Naive B cell (primary cell): ENCODE measurements at places on chromosomes 11 and 22.

DNA sequence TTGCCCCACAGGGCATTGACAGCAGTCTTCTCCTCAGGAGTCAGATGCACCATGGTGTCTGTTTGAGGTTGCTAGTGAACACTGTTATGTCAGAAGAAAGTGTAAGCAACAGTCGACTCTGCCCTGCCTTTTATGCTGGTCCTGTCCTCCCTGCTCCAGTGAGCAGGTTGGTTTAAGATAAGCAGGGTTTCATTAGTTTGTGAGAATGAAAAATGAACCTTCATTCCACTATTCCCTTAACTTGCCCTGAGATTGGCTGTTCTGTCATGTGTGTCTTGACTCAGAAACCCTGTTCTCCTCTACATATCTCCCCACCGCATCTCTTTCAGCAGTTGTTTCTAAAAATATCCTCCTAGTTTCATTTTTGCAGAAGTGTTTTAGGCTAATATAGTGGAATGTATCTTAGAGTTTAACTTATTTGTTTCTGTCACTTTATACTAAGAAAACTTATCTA is at the start of gene HBD:
Gene HBD (minus strand): TSS at position 103 of the 454 bp plus-strand sequence. CDS start 50 bp downstream, at position 53.
- H3K36me3 ChIP-seq, result no peaks in the 10 kb centered on the region
- no peak within 1 kb of the TSS for H3K4me3 ChIP-seq
- no peak within 1 kb of the TSS for H3K27ac ChIP-seq
- DNase-seq, result no peak

DNA sequence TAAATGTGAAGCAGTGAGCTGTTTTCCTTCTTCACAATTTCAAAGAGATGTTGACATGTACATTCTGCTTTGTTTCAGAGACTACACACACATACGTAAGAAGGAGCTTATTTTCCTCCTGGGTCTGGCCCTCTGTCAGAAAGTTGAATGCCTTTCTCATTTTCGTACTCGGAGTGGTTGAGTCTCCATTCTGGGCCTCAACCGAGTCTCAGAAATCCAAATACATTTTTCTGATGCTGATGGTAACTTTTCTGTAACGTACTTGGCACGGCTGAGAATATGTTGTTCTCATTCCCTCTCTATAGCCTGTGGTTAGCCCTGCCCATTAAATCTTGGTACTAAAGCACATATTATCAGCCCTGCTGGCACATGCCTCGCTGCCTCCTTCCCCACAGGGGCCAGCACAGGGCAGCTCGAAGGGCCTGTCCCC is 25.3 kb downstream of the PARVA start:
- no peaks in the 10 kb centered on the region for H3K36me3 ChIP-seq
- no peak overlapping the region for H3K4me3 ChIP-seq
- H3K4me1 ChIP-seq, result no peaks in the 10 kb centered on the region
- no peak for DNase-seq

DNA sequence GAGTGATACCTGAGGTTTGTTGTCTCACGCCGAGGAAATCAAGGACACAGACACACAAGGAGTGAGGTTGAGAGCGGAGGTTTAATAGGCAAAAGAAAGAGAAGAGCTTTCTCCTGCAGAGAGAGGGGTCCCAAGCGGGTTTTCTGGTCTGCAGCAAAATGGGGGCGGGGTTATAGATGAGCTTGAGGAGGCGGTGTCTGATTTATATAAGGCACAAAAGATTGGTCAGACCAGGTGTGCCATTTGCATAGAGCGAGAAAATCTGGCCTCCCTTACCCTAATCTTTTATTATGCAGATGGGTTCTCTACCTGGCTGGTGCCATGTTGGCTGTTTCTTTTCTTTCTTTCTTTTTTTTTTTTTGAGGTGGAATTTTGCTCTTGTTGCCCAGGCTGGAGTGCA is 11.8 kb downstream of the C11orf96 start:
- no peak overlapping the region for H3K27ac ChIP-seq
- H3K36me3 ChIP-seq, result no peaks in the 10 kb centered on the region
- DNase-seq, result no peak
- H3K4me3 ChIP-seq, result no peak overlapping the region

GRCh38 chr11:106585061-106585460 is 433.2 kb downstream of the GUCY1A2 start:
- no peaks in the 10 kb centered on the region for H3K4me1 ChIP-seq
- H3K36me3 ChIP-seq, result no peaks in the 10 kb centered on the region
- H3K27ac ChIP-seq, result no peak overlapping the region

DNA sequence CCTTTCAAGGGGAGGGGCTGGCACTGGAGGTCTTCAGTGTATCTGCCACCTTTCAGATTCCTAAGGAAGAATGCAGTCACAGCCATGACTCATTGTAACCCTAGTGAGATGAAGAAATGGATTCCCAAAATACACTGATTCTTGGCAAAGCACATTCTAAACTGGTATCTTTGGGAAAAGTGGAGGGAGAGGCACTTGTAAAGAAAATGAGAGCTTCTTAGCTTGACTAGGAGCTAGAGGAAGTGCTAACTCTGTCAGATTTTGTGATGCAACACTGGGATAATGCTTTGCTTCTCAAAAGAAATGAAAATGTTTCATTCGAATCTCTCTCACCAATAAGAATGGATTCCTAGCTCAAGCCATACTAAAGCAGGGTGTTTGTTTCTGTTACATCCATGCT is 14.3 kb downstream of the NRIP3 start:
- no peaks in the 10 kb centered on the region for H3K4me1 ChIP-seq
- H3K36me3 ChIP-seq, result no peaks in the 10 kb centered on the region
- H3K27ac ChIP-seq, result no peak overlapping the region
- H3K4me3 ChIP-seq, result no peak overlapping the region

DNA sequence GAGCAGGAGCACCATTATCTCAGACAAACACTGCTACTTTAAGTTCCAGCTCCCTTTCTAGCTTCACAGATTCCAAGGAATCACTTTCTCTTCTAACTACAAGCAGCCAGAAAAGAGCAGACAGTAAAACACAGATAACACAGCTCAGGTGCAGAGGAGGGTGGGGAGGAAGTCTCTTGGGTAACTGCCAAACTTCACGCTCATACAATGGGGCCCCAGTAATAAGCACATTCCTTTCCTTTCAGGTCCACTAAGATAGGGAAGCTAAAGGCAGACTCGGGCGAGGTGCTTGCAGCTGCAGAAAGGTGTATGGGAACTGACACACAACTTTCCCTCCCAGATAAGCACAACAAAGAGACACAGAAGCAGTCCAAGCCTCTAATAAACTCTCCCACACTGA is 69.2 kb upstream of the OR9G4 start:
- no peaks in the 10 kb centered on the region for H3K27me3 ChIP-seq
- no peak overlapping the region for H3K27ac ChIP-seq
- H3K4me1 ChIP-seq, result no peaks in the 10 kb centered on the region
- no peaks in the 10 kb centered on the region for H3K36me3 ChIP-seq
- no peak overlapping the region for H3K4me3 ChIP-seq
- DNase-seq, result no peak

- no peaks in the 10 kb centered on the region for H3K36me3 ChIP-seq
- no peaks in the 10 kb centered on the region for H3K4me1 ChIP-seq
- H3K27ac ChIP-seq, result no peak overlapping the region
- no peak overlapping the region for H3K4me3 ChIP-seq
- DNase-seq, result no peak
These were observed 1293.9 kb downstream of the JRKL start for GRCh38 chr11:97683733-97684132.

DNA sequence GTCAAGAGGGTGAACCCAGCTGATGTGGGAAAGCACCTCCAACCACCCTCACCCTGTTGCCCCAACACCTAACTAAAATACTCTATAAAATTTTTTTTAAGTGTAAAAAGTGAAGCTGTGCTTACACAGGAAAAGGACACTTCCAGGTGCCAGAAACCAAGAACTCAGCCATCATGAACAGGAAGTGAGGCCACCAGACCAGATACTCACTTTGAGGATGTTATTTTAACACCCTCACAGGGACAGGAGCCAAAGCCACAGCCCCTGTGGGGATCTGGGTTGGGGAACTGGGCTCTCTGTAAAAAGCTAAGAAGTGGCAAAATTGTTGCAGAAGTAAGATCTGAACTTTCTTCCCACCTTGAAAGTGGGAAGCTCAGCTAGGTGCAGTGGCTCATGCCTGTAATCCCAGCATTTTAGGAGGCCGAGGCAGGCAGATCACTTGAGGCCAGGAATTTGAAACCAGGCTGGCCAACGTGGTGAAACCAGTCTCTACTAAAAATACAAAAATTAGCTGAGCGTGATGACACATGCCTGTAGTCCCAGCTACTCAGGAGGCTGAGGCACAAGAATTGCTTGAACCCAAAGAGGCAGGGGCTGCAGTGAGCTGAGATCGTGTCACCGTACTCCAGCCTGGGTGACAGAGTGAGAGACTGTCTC is 3.8 kb downstream of the RSPH14 start:
- H3K27ac ChIP-seq, result peak overlapping the region; percentile 96
- H3K27me3 ChIP-seq, result no peaks in the 10 kb centered on the region
- H3K36me3 ChIP-seq, result no peaks in the 10 kb centered on the region
- H3K4me3 ChIP-seq, result peak overlapping the region; percentile 83
- DNase-seq, result peak; percentile 87
- H3K4me1 ChIP-seq, result peaks cover 67% of the 10 kb centered on the region

- peaks cover 18% of the 10 kb centered on the region for H3K4me1 ChIP-seq
- H3K27me3 ChIP-seq, result no peaks in the 10 kb centered on the region
- peak overlapping the region; percentile 39 for H3K27ac ChIP-seq
- no peaks in the 10 kb centered on the region for H3K36me3 ChIP-seq
These were observed 53.1 kb upstream of the SERPIND1 start for GRCh38 chr22:20720692-20721408.

DNA sequence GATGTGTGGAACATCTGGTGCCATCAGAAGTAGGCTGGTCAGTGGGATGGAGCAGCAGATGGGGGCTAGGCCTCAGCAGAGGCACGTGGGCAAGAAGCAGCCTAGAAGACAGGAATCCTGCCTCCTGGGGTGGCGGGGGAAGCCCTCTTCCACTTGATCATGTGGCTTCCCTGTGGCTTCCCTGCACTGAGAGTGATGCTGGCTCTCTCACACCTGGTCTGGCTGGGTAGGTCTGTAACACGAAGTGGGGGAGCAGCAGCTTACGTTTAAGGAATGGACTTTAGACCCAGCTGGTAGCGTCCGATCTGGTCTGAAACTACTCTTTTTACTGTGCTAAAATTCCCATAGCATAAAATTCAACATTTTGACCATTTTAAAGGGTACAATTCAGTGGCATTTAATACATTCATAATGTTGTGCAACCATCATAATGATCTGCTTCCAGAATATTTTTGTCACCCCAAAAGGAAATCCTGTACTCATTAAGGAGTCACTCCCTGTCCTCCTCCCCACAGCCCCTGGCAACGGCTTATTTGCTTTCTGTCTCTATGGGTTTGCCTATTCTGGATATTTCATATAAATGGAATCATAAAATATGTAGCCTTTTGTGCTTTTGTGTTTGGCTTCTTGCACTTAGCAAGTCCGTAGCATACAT is 21.7 kb downstream of the PTPN5 start:
- no peaks in the 10 kb centered on the region for H3K36me3 ChIP-seq
- DNase-seq, result no peak
- H3K27ac ChIP-seq, result no peak overlapping the region
- no peaks in the 10 kb centered on the region for H3K4me1 ChIP-seq

DNA sequence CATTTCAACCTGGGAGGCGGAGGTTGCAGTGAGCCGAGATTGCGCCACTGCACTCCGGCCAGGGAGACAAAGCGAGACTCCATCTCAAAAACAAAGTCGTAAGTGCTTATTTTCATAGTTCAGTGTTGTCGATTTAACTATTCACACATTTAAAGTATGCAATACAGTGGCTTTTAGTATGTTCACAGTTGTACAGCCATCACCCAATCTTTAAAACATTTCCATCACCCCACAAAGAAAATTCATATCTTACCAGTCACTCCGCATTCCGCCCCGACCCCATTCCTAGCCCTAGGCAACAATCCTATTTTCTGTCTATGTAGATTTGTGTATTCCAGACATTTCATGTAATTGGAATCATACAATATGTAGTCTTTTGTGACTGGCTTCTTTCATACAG is 11.9 kb downstream of the IPO7 start:
- no peak overlapping the region for H3K27ac ChIP-seq
- H3K36me3 ChIP-seq, result no peaks in the 10 kb centered on the region
- no peak for DNase-seq
- H3K27me3 ChIP-seq, result no peaks in the 10 kb centered on the region
- no peak overlapping the region for H3K4me3 ChIP-seq
- H3K4me1 ChIP-seq, result peaks cover 45% of the 10 kb centered on the region

GRCh38 chr11:60996381-60997138 is 25.1 kb downstream of the CD6 start:
- no peaks in the 10 kb centered on the region for H3K27me3 ChIP-seq
- peaks cover under 1% of the 10 kb centered on the region for H3K4me1 ChIP-seq
- H3K27ac ChIP-seq, result no peak overlapping the region
- peaks cover 7% of the 10 kb centered on the region for H3K36me3 ChIP-seq
- DNase-seq, result no peak

- H3K36me3 ChIP-seq, result no peaks in the 10 kb centered on the region
- H3K4me3 ChIP-seq, result no peak overlapping the region
These were observed 22.4 kb downstream of the DGAT2 start for GRCh38 chr11:75790986-75791385.

GRCh38 chr22:46812788-46813187 is 50.3 kb downstream of the TBC1D22A start:
- DNase-seq, result no peak
- H3K36me3 ChIP-seq, result peaks cover 22% of the 10 kb centered on the region
- no peak overlapping the region for H3K4me3 ChIP-seq
- H3K4me1 ChIP-seq, result peaks cover 58% of the 10 kb centered on the region
- H3K27ac ChIP-seq, result peak overlapping the region; percentile 12

GRCh38 chr11:64675450-64676260 is 47.3 kb downstream of the NRXN2 start:
- H3K4me1 ChIP-seq, result peaks cover 14% of the 10 kb centered on the region
- H3K4me3 ChIP-seq, result no peak overlapping the region
- H3K27me3 ChIP-seq, result peaks cover 25% of the 10 kb centered on the region
- DNase-seq, result no peak

- no peaks in the 10 kb centered on the region for H3K27me3 ChIP-seq
- no peaks in the 10 kb centered on the region for H3K36me3 ChIP-seq
- H3K4me1 ChIP-seq, result no peaks in the 10 kb centered on the region
- DNase-seq, result no peak
These were observed 96.0 kb downstream of the TRPC6 start for GRCh38 chr11:101487775-101488174.

GRCh38 chr11:3044915-3045314 is 12.3 kb downstream of the CARS1 start:
- peaks cover 19% of the 10 kb centered on the region for H3K4me1 ChIP-seq
- peaks cover 4% of the 10 kb centered on the region for H3K36me3 ChIP-seq
- no peak overlapping the region for H3K27ac ChIP-seq
- H3K27me3 ChIP-seq, result no peaks in the 10 kb centered on the region

GRCh38 chr11:14644226-14645014 is 816 bp downstream of the PDE3B start:
- peaks cover 12% of the 10 kb centered on the region for H3K4me1 ChIP-seq
- peak overlapping the region; percentile 92 for H3K4me3 ChIP-seq
- DNase-seq, result peak; percentile 55
- peaks cover 24% of the 10 kb centered on the region for H3K27me3 ChIP-seq
- no peaks in the 10 kb centered on the region for H3K36me3 ChIP-seq

DNA sequence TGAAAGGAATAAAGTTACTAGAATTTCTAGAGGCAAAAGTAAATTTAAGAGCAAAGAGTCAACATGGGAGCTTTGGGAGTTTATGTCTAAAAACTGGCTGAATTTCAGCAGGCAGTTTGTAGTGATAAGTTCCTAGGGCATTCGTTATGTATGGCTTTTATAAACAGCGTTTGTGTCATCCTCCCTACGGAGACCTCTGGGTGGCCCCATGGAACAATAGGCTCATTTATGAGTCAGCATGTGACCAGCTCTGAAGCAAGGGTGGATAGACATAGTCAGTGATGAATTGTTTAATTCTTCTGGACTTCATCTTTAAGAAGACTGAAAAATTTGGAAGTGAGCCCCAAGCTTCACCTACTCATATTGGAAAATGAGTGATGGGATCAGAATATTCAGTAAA is 37.1 kb downstream of the SVIP start:
- H3K27me3 ChIP-seq, result no peaks in the 10 kb centered on the region
- DNase-seq, result no peak
- H3K4me3 ChIP-seq, result no peak overlapping the region
- H3K27ac ChIP-seq, result no peak overlapping the region
- H3K36me3 ChIP-seq, result no peaks in the 10 kb centered on the region
